NCI-H345 (cell line): ENCODE measurements at places on chromosomes 11 and 22.

DNA sequence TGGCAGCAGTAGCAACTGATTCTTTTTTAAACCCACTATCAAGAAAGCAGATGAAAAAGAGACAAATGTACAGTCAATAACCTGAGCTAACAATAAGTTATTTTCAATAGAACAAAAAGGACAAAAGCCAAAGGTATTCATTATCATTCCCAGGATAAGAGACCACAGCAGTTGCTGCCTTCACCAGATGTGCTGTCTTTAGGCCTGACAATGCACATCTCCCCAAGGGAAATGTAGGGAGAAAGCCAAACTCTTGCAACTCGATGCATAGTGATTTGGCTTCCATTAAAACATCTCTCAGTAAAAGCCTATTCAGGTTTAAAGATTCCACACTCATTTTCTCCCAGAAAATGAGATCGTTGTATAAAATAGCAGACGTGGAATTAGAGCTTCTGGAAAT is 210.7 kb downstream of the METTL15 start:
- no peak for DNase-seq

GRCh38 chr11:8207080-8208000 is 38.5 kb upstream of the RIC3 start:
- DNase-seq = no peak

- no peak for DNase-seq
Measured at GRCh38 chr22:40258501-40258915, 80.8 kb downstream of the TNRC6B start.

- no peak for DNase-seq
Measured at GRCh38 chr22:28896611-28897010, 13.2 kb downstream of the ZNRF3 start.

GRCh38 chr11:75246006-75246670 is 5.6 kb downstream of the TPBGL start:
- no peak for DNase-seq

DNA sequence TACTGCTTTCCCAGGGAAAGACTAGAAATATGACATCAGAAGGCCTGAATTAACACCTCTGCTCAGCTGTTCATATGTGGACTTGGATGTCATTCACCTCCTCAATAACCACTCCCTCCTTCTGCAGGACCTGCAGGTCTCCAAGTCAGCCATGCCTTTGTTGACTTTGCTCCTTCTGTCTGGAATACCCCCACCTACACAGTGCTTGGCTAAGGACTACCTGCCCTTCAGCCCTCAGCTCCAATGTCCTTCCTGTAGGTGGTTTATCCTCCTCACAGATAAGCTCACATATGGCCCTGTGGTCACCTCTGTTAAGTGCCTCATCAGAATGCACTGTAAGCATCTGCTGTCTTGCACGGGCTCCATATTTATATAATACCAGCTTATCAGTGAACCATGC is 26.4 kb upstream of the FAT3 start:
- DNase-seq = no peak

- DNase-seq = no peak
Measured at GRCh38 chr11:63940786-63941185, 2.0 kb downstream of the NAA40 start.

DNA sequence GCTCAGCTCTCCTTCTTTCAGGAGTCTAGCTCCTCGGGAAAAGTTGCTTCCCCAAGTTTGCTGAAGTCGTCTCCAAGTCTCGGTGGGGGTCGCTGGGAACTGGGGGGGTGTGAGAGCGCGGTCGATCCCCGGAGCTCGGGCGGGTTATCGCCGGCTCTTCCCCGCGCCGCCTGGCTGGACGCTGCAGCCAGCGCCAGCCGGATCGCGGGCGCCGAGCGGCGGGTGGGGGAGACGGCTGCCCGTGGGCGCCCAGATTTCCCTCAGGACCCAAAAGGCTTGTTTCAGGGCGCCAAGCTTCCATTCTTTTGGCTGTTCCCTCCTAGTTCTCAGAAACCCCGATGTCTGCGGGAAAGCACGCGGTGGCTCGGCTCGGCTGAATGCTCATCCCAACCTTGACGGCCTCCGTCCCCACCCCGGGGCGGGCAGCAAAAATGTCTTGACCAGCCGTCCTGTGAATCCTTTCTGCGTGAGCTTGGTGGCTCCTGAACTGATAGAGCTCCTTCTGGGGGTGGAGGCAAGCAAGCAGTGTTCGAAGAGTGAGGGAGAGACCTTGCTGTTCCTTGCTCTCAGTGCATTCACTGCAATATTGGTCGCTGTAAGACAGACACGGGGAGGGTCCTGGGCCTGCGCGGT is 1.7 kb downstream of the ZBTB16 start:
- DNase-seq = no peak

DNA sequence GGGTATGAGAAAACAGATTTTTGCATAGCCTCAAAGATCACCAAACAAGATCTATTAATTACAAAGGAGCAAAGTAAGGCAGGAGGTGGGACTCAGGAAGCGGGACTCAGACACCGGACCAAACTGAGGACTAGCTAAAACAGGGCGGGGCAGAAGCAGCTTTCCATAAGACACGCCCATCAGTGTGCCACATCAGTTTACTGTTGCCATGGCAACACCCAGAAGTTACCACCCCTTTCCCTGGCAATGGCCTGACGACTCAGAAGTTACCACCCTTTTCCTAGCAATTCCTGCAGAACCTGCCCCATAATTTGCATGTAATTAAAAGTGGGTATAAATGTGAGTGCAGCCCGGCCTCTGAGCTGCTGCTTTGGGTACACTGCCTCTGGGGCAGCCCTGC is 173.9 kb downstream of the SHANK2 start:
- no peak for DNase-seq

DNA sequence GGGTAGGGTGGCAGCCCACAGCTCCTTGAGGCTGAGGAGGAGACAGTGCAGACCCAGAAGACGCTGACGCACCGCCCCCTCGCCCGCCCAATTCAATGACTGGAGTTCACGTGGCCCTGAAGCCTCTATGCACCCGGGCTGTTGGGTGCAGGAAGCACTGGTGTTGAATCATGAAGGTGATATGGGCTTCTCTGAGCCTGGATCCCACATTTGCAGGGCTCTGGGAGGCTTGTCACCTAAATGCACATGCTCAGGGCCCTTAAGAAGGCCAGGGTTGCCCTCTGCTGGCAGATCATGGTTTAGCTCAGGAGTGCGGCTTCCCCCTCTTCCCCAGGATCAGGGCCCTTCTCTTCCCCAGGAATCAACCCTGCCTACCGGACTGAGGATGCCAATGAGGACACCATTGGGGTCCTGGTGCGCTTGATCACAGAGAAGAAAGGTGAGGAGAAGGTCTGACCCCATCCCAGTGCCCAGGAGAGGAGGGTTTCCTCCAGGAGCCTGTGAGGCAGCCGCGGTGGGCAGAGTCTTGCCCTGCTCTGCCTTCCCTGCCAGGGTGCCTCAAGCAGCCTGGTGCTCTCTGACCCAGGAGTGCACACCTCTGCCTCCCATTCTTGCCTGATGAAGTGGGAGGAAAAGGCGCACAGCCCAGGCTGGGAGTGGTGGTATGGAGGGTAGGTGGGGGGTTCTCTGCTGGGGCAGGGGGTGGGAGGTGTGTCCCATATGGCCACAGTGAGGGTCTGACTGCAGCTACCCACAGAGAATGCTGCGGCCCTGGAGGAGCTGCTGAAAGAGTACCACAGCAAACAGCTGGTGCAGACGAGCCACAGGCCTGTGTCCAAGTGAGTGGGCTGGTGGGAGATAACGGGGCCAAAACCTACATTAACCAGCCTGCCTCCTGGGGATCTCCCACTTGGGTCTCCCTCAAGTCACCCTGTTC is 17.5 kb downstream of the RELT start:
- DNase-seq = peak; percentile 48

- no peak for DNase-seq
Measured at GRCh38 chr11:85377901-85378300, 249.2 kb downstream of the DLG2 start.

DNA sequence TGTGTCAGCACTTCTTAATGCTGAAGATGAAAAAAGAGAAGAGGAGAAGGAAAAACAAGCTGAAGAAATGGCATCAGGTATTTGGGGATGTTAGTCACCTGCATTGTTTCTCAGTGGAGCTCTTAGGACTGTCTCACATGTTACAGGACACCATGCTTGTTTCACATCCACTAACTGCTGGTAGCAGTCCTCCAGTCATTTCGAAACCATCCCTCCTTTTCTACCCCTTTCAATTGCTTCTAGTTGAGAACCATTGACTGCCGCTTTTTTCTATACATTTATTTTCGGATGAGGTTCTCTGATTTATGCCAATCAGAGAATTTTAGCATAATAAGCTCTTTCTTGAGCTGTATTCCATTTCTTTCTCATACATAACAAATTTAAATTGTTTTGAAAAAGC is 21.5 kb downstream of the BIRC2 start:
- DNase-seq = no peak

DNA sequence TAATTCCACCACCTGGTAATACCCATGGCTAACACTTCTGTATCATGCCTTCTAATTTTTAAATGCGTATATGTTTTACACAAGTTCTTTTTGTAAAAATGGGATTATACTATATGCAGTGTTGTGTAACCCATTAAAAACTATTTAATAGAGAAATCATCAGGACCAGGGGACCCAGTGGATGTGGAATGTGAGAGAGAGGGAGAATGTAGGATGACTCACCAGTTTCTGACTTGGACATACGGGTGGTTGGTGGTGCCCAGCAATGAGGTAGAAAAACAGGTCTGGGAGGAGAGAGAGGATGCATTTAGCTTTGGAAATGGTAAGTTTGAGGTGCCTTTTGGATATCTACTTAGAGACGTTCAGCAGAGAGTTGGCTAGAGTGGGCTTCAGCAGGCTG is 112.0 kb upstream of the TBCEL start:
- no peak for DNase-seq
